ENCODE measurements at places on chromosomes 6 and 20. TPM values are rescaled to one million over a fixed set of nuclear protein-coding genes. Genes with fewer than 3 reads are reported as not detected.

GRCh38 chr6:138909975-138910374, 78.1 kb downstream of the REPS1 start:
- no peak for DNase-seq

- DNase-seq = no peak
Observed at GRCh38 chr6:37033819-37034795, 28.7 kb downstream of the FGD2 start.

DNA sequence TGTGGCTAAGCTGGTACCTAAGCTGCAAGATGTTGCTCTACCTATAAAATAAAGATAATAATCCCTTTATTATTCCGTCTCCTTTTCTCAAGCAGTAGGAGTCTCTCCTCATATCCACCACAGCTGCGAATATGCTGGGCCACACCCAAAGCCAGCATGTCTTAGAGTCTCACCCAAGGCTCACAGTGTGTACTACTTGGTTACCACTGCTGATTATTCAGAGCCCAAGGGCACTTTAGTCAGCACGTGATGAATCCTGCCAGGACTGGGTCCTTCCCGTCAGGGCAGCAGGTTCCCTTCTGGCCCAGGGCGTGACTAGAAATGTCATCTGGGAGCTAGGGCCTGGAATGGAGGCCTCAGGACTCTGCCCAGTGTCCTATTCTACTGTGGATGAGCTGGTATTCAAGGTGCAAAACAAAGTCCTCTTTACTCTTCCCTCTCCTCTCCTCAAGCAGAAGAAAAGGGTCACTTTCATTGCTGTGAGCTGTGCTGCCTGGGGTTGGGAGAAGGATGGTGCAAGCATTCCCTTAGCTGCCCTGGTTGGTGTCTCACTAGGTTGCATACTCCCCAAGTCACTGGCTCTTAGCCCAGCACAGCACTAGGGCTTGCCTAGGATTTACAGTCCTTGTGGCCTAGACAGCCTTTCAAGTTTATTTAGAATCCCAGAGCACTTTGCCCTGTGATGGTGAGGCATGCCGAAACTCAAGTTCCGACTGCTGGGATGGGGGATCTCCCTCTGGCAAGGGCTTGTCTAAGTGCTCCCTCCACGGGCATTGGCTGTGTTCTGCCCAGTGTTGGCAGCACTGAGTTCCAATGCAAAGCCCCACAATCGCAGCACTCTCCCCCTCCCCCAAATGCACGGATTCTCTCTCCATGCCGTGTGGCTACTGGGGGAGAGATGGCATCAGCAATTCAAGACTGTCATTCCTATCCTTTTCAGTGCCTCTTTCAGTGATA, 320.2 kb downstream of the BTBD9 start:
- no peak for DNase-seq

GRCh38 chr6:158172001-158172400, 3.9 kb downstream of the GTF2H5 start:
- DNase-seq = no peak

The SHLD1 gene
- 7.0 TPM for total RNA-seq

Measured in activated CD8-positive, alpha-beta T cell treated with anti-CD3 and anti-CD28 coated beads, Interleukin-2, amount 10 ng/mL, durations not matched to agents 7 days and 5 days (primary cell).